ENCODE measurements at places on chromosomes 1 and 21.

GRCh38 chr1:9753121-9753531, 70.6 kb downstream of the CLSTN1 start:
- no peak for DNase-seq

DNA sequence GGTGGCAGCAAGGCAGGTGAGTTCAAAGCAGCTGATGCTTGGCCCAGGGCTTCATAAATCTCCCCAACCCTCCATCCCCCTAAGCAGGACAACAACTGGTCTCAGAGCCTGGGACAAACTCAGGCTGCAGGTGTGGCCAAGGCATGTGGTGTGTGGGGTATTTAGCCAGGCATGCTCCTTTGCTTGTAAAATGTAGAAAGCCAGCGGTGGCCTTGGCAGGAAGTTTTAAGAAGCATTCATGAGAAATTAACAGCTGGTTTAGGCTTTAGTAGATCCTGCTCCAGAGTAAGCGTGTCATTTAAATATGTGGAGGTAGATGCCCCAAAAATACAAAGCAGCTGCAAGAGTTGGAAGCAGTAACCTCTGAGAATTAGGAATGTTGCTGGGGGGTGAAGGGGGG, 44.8 kb downstream of the NTPCR start:
- no peak for DNase-seq

- DNase-seq, result no peak
Measured at GRCh38 chr1:204075139-204075521, 2.2 kb downstream of the SOX13 start.

GRCh38 chr1:25458541-25459298, 28.0 kb downstream of the MACO1 start:
- no peak for DNase-seq

DNA sequence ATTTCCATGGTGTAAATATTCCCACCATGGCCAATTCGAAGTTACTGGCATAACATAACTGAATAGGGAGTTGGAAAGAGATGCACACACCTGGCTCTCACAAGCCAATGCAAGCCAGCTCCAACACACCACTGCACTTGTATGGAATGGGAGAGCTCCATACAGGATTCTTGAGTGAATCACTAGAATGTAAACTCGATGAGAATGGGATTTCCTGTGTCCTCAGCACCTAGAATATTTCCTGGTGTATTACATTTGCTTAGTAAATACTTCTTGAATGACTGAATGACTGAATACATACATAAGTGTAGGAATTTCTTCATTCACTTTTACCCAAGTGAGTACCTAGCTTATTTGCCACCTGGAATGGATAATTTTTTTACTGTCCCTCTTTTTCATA, 16.2 kb upstream of the PPIE start:
- DNase-seq, result no peak

DNA sequence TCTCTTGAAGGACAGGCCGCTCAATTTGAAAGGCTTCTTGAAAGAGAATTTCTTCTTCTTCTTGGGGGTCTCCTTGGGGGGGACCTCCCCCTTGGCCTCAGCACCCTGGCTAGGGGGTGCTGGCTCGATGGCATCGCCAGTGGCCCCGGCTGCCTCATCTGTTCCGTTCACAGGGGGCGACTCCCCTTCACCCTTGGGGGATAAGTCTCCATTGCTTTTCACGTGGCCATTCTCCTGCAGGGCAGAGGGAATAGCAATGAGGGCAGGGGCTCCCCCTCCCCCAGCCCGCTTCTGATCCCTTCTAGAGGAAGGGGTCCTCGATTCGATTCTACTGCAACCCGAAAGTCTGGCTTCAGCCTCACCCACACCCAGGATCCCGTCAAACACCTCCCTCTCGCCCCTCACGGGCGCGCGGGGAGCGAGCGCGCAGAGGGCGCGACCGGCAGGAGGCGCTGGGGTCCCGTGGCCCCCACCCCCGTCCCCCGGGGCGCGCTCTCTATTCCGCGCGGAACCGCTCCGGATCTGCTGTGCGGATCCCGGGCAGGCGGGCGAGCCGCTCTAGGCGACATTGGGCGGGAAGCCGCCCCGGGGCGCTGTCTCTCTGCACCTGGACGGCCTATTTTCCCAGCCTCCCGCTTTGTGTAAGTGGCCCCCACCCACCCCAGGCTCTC, 1.0 kb downstream of the MARCKSL1 start:
- no peak for DNase-seq

DNA sequence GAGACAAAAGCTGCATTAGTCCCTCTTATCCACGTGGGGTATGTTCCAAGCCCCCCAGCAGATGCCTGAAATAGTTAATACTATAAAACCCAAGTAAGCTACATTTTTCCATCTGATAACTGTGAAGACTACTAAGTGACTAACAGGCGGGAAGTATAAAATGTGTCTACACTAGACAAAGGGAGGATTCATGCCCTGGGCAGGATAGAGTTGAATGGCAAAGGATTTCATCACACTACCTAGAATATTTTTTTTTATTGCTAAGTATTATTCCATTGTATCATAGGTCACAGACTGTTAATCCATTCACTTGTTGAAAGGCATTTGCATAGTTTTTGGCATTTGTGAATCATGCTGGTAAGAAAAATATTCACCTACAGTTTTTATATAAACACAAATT, 26.4 kb upstream of the CFHR4 start:
- DNase-seq, result no peak

GRCh38 chr1:8252266-8252951, 65.5 kb upstream of the SLC45A1 start:
- DNase-seq, result no peak

DNA sequence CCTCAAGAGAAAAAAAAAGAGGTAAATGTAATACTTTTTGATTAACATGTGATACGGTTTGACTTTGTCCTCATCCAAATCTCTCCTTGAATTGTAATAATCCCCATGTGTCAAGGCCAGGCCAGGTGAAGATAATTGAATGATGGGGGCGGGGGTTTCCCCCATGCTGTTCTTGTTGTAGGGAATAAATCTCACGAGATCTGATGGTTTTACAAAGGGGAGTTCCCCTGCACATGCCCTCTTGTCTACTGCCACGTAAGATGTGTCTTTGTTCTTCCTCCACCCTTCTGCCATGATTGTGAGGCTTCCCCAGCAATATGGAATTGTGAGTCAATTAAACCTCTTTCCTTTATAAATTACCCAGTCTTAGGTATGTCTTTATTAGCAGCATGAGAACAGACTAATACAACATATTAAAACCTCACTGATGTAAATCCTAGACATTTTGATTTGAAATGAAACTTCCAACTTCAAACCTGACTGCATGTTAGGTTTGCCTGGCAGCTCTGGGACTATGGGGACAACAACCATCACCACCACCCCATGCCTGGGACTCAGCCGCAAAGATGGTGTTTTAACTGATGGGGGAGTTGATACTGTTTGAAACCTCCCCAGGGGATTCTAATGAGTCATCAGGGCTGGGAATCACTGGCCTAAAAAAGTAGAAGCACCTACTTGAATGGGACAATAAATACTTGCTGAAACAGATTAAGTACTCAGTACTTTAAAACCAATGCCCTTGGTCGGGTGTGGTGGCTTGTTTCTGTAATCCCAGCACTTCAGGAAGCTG, 32.8 kb upstream of the BACH1 start:
- DNase-seq, result no peak
